ENCODE measurements at places on chromosomes 2 and 18.
A peak's percentile ranks its signal among the peaks of the same experiment; 100 is the strongest.

DNA sequence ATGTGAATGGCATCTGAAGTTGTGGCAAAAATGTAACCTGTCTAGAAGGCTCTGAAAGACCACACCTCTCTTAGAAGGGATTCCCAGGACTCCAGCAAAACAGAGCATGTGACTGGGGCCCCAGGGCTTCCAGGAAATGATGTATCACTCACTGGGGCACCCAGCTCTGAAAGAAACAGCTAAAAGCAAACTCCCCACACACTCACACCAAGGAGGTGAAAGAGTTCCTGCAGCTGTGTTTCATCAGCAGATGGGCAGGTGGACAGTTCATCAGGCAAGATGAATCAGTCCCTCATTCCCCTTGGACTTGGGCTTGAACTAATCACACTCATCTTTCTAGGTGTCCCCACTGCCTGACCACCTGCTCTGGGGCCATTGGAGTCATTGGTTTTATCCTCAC lies 76.2 kb downstream of the CCBE1 start:
- DNase-seq: no peak

- DNase-seq: no peak
Measured at GRCh38 chr2:89819809-89820208, 1128.3 kb downstream of the RPIA start.

DNA sequence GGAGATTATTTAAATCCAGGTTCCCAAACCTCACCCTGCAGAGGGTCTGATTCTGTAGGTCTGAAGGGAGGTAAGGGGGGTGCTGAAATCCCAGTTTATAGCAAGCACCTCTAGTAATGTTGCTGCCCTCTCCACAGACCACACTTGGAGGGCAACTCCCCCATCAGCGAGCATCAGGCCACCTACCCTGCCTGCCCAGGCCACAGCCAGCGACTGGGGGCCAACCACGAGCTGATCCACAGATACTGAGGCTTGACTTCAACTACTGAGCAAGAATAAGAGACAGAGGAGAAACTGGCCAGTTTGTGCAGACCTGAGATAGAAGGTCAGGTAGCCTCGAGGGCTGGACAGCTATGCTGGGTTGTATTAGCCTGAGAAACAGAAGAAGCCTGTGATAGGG lies 36.3 kb upstream of the LBH start:
- DNase-seq: no peak

DNA sequence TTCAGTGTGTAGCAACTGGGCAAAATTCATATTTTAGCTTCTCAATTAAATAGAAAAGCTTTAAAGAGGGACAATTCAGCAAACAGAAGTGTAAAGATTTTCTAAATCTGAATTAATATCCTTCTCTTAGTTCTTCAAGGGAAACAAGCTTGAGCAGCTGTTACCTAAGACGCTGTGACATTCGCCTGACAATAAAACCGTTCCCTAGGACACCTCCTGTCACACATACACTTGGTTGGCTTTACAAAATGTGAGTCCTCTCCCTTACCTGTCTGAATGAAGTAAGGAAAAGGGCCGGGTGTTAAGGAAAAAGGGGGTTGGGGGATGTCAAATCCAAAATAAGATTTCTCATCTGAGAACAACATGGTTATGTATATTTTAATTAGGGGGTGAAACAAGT lies 2.1 kb downstream of the SERTAD2 start:
- DNase-seq: no peak

DNA sequence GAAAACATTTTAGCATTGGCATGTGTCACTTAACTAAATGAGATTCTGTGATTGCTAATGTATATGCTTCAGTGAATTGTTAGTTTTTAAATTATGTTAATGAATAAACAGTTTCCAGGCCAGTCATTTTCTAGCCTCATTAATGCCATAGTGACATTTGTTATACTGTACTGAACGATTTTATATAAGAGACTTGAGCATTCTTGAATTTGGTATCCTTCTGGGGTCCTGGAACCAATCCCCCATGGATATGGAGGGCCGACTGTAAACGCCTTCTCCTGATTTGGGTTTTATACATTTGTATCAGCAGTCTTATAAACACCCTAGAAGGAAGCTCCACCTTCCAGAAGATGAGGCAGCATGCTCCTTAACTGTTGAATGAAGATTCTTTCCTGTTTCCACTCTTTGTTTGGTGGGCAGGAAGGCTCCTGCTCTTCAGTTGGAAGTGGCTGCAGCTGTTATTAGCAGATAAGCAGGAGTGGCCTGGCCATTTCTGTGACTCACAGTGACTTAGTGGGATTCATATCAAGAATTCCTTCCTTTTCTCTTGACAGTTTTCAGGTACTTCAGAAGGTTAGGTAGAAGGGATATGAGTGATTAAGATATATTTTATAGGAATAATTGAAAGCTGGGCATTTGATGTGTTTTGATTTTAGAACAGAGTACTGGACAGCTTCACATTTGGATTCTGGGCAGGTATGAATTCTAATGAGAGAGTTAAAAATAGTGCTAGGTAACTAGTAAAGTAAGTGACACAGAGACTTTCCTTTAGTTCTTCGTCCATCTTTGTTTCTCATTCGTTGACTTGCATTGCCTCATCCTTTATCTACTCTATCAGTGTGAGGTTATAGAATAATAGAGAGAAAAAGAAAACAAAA lies 124.9 kb downstream of the PLCL1 start:
- DNase-seq: no peak

GRCh38 chr2:99695130-99695943 lies 205.5 kb upstream of the REV1 start:
- DNase-seq: no peak

- no peak for DNase-seq
Measured at GRCh38 chr2:138620431-138620830, 118.9 kb downstream of the SPOPL start.

- DNase-seq: no peak
Measured at GRCh38 chr2:47061944-47062678, 93.0 kb downstream of the STPG4 start.

DNA sequence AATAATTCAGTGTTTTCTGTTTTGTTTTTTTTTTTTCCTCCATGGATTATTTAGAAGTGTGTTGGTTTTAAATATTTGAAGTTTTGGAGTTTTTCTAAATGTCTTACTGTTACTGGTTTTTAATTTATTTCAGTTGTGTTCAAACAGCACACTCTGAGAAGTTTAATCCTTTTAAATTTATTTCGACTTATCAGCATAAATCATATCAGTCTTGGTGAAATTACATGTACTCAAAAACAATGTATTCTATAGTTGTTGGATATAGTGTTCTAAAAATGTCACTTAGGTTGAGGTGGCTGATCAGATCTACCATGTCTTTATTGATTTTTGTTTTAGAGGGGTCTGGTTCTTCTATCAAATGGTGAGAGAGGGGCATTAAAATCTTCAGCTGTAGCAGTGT lies 134.7 kb downstream of the NCOA1 start:
- DNase-seq: no peak

DNA sequence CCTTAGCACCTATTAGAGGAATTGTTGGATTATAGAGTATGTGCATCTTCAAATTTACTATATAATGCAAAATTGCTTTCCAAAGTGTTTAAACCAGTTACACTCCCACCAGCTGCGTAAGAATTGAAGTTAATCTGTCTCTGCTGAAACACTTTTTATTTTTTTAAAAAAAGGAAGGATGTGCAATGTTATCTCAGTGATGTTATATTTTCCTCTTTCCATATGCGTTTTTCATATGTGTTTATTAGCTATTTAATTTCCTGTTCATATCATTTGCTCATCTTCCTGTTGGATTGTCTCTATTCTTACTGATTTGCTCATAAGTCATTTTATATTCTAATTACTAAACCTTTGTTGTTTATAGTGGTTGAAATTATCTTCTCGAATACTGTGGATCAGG lies 63.2 kb upstream of the RFX8 start:
- DNase-seq: no peak

DNA sequence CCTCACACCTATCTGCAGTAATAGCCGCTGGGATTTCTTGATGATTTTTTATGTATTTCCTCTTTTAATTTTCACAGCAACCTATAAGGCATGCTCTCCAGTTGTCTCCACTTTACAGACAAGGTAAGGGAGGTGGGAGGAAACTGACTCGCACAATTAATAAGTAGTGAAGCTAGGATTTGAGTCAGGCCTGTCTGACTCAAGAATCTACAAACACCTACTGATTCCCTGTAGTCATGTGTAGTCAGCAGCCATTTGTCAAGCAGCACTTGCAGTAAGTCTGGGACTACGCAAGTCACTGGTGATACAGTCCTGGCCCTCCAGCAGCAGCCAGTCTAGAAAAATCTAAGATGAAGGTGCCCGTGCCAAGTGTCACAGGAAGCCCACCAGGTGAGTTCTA lies 193.6 kb upstream of the PKDCC start:
- no peak for DNase-seq

GRCh38 chr2:170498619-170499018 lies 216.5 kb upstream of the SP5 start:
- DNase-seq: no peak

DNA sequence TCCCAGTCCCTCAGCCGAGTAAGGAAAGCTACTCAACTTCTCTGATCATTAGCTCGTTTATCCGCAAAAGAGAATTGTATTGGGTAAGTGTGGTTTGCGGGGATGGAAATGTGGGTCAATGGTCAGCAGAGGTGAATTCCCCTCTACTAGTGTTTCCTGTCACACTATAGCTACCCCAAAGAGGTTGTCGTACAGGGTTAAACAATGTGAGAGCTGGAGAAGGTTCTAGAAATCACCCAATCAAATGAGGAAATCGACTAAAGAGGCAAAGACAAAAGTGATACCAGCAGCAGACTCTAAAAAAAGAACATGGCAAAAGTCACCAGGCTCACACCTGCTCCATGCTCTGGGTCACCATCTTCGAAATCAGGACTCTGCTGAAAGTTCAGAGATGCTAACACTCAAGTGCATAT lies 144.7 kb upstream of the ITGA4 start:
- DNase-seq: no peak

DNA sequence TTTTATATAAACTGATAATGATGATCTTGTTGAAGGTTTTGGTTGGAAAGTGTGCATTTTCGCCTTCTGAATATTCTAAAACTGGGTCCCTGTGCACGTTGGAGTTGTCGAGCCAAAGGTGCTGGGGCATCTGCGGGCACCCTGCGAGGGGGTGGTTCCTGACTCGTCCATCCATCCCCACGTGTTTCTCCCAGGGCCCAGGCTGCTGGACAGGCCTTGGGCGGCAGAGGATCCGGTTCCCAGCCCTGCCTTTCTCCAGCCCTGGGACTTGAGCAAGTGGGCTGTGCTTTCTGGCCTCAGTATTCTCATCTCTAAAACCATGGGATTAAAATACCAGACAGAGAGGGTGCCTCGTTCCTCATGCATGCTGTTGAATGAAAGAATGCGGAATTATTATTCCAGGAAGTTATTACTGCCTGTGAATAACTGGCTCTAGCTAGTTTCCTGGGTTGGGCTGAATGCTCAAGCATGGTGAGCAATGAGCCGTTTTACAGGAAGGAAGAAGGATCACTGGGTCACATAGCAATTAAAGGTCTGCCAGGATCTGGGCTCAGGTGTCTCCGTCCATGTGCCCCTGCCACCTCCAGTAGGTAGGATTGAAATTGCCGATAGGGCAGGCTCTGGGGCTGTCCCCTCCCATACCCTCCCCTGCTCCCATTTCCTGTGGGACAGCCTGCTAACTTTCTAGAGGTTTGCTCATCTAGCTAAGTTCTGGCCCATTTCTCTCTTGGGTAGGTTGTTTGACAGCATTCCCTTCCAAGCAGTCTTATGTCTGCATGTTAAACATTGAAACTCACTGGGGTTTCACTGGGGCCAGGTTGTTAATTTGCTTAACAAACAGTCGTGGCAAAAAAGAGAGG lies 77.2 kb upstream of the HS6ST1 start:
- no peak for DNase-seq

DNA sequence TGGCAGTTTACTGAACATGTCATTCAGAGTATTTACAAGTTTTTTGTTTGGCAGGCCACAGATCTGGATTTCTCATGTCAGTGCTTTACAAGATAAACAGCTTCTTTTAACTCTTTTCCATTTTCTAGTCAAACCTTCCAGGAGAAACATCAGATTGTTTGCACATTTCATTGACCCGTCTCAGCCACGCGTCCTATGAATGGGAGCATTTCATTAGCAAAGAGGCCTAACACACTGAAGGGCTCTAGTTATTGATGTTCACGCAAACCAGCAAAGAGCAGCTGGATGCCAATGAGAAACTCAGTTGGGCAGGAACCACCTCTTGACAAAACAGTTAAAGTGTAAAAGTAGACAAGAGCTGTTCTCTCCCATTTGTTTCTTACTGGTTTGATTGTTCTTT lies 29.2 kb upstream of the MFF start:
- DNase-seq: no peak

- peak; percentile 64 for DNase-seq
Measured at GRCh38 chr2:11967946-11968465, 221.6 kb downstream of the LPIN1 start.

DNA sequence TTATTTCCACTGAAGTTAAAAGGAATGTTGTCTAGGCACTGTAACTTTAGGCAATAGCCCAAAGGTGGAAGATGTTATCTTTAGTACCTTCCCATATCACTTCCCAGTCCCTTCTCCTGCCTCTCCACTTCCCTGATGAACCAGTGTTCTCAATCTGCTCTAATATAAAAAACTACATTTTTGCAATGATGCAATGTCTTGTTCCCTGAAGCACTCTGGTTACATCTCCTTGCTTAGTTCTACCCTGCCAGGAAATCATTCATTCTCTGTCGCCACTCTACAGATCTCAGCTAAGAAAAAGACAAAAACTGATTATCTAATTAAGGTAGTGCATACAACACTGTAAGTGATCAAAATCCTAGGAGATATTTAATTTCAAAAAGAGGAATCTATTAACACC lies 71.3 kb downstream of the BAZ2B start:
- no peak for DNase-seq

DNA sequence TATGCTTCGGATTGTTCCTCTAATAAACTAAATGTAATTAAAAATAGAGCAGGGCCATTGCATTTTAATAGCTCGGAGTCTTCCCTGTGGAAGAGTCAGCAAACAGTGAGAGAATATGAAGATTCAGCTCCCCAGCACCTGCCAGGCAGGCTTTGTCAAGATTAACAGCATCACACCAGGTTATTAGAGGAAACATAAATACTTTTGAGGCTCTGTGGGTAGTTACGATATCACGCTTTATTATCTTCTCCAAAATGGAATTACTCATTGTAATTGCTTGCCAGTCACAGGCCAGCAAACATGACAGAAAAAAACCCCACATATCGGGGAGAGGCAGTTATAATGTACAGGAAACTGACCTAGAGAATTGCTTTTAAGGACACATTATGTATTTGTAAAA lies 303.9 kb downstream of the CPS1 start:
- DNase-seq: no peak

DNA sequence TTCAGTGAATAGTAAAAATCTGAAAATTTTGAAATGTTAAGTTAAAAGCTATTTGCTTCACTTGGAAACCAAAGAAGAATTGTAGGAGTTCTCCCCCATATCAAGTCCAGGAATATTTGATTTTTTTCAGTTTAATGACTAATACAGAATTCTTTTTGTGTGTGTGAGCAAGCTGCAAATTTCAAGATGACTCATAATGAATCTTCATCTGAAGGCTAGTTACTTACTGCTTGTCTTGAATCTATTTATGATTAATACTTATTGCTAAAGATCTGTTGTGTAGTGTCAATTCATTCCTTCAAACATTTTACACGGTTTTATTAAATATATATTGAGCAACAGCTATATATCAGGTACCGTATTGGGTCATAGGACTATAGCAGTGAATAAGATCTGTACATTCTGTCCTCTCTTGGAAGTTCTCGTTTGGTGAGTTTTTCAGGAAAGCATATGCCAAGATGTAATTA lies 47.8 kb upstream of the CAVIN2 start:
- DNase-seq: peak; percentile 79

Data from fibroblast of skin of left biceps (primary cell).